Brain pericyte (primary cell): ENCODE measurements at places on chromosomes 13 and 19.

DNA sequence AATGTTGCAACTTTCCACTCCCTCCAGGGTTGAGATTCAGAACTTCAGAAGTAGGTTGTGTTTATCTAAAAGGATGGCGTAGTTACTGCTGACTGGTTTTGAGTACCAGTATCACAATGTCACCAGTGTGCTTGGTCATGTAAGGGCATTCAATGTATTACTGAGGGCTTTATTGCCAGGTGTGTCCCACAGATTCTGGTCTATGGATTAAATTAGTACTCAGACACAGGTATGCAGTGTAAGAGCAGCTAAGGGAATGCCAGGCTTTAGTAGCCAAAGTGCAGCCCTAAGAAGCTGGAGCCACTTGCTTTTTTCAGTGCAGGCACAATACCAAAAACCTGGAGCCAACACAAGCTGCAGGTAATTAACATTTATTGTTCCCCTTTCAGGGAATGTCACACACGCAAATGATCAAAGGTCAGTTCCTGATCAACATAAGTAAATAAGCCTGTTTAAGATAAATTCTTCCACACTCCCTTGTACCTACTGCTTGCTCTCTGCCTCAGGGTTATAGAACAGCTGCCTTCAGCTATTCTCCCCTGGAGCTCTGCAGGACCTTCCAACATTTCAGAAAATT lies 130.1 kb upstream of the ZNF91 start:
- DNase-seq, result no peak

- no peak for DNase-seq
Observed at GRCh38 chr13:51803422-51804294, at the start of gene DHRS12. Gene DHRS12 (minus strand): TSS chr13:51804163. CDS start chr13:51799659, 4,504 bp downstream.

DNA sequence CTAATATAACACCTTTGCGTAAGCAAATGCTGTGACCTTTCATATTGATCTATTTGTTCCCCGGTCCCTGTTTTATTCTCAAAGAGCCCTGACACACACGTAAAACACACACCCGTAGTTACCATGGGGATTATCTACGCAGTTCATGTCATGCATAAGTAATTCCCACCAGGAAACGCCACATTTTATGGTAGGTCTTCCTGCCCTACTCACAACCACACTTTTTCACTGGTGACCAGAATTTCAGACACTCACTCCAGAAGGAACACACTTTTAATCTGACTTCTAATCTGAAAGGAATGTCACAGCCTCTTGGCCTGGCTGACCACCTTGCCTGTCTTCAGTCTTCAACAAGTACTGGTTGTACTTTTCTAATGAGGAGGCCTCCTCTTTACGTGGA lies 46.8 kb downstream of the SLC7A1 start:
- no peak for DNase-seq

GRCh38 chr13:36736119-36736726 lies 62.4 kb downstream of the SERTM1 start:
- DNase-seq, result no peak
